ENCODE measurements at places on chromosomes 13 and 19.

- no peak for DNase-seq
These were observed 413.4 kb upstream of the PCDH9 start for GRCh38 chr13:67643516-67644055.

DNA sequence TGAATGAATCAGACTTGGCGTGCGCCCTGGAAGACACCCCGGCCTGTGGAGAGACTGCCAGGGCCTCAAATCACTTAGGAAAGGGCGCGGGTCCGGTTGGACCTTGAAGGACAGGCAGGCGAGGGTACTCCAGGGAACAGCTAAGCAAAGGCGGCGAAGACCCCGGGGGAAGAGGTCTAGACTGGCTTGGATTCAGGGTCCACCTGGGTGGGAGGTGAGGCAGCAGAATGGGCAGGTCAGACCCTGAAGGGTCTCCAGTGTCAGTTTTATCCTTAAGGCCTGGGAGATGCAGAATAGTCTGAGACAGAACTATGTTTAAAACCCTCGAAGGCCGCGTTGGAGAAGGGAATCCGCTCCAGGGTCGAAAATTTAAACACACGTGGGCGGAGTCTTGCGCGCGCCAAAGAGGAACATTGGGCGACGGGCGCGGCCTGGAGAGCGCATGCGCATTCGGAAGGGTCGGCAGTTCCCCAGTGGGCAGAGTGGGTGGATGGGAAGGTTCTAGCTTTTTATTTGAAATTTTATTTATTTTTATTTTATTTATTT is 567 bp upstream of the SMG9 start:
- DNase-seq: no peak

DNA sequence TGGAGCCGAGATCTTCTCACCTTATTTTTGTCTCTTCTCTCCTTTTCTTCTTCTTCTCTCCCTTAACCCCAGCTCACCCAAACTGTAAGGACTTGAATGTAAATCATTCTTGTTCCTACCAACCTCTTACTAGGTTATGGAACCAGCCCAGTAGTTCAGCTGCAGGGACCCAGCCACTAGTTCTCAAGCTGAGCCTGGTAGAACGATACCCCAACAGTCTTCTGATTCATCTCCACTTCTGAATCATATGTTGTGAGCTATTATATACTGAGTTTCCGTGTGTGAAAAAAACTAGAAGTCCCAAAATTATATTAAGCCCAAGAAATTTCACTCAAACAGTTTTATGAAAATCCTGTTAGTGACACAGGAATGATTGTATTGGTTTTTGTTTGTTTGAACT is 67.7 kb downstream of the DCT start:
- DNase-seq: no peak

- DNase-seq: no peak
These were observed 87.6 kb downstream of the MUC16 start for GRCh38 chr19:8922591-8922990.

DNA sequence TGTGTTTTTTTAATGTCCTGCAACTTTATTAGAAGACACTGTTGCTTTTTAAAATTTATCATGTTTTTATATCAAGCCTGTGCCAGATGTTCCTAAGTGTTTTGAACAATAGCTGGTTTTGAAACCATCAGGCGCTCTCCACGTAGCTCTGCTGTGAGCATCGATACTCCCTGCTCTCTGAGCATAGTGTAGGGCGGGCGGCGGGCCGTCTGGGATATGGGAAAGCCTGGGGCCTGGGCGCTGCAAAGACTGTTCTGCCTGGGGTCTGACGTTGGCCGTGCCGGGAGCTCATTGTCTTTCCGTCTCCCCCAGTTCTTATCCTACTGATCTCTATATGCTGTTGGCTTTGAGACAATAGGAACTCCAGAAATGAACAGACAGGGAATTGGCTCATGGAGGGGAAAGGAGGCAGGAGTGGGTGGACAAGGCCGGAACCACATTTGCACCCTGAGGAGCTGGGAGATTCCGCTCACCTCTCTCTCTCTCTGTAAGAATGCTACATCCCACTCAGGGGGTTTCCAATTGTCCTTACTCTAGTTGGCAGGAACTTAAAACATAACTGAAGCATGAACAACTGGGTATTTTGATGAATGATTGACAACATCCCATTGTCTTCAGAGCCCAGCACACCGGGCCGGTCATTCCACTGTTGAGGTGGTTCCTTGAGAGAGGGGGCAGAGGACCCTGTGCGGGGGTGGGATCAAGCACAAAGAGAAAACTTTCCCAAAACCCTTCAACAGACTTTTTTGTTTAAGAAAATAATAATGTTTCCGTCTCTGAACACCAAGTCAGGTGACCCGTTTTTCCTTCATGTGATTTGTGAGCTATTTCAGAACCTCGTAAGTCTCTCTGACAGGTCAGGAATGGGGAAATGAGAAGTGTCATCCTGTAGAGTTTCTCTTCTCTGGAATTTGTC is 64.7 kb downstream of the COL4A2 start:
- no peak for DNase-seq

DNA sequence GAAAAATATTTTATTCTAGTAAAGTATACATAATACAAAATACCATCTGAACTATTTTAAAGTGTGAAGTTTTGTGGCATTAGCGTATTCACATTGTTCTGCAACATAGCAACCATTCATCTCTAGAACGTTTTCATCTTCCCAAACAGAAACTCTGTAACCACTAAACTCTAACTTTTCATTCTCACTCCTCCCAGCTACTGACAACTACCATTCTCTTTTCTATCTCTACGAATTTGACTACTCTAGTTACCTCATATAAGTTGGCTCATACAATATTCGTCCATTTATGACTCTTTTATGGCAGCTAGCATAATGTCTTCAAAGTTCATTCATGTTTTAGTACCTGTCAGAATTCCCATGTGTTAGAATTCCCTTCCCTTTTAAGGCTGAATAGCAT is 150.5 kb upstream of the MIR17HG start:
- no peak for DNase-seq

GRCh38 chr19:32809754-32810153 is 59.8 kb downstream of the SLC7A9 start:
- DNase-seq: no peak

GRCh38 chr19:2331601-2332246 is 3.2 kb downstream of the SPPL2B start:
- no peak for DNase-seq

DNA sequence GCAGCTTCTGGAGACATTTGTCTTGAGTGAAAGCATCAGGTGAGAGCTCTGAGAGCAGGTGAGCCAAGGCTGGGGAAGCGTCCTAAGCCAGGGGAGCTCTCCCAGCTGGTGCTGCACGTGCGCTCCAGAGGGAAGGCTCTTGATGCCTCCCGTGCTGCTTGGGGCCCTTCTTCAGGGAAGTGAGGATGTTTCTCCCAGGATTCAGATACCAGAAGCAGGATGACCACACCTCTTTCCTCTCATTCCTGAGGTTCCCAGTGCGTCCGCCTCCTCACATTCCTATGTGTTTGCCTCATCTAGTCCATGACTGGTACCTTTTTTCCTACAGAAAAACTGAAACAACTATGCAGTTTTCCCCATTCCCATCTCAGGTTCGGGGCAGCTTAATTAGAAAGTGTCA is 231.0 kb upstream of the IRS2 start:
- DNase-seq: no peak

- DNase-seq: no peak
These were observed 28.2 kb downstream of the NLRP5 start for GRCh38 chr19:56014765-56015164.

GRCh38 chr19:2166741-2167738 is 3.3 kb downstream of the DOT1L start:
- no peak for DNase-seq

DNA sequence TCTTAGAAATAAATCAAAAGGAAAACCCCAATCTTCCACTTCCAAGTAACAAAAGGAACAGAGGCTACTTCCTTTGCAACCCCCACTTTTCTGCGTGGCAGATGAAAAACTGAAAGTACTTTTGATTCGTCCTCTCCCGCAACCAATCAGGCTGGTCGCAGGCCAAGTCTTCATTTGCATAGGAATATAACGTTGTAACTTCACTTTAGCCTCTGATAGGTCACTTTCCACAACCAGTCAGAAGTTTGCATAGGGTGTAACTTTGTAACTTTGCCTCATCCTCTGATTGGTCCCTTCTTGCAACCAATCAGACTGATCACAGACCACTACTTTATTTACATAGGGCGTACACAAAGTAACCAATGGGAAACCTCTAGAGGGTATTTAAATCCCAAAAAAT is 37.2 kb downstream of the TGDS start:
- DNase-seq: no peak

DNA sequence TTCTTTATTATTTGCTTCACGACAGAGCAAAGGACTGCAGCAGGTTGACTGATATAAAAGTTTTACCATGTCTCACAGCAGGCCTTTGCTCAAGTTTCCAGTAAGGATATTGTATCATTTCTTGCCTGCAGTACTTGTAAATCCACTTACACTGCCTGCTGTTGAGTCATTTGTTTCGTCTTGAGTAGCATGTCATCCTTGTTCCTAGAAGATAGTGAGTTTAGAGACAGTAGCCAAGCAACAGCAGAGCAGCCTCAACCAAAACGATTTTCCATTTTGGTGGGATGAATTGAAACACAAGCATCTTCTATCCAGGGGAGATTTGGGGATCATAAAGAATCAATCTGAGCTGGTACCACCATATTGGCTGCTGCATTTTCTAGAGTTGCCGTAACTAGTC is 24.0 kb upstream of the ALOX5AP start:
- DNase-seq: no peak

DNA sequence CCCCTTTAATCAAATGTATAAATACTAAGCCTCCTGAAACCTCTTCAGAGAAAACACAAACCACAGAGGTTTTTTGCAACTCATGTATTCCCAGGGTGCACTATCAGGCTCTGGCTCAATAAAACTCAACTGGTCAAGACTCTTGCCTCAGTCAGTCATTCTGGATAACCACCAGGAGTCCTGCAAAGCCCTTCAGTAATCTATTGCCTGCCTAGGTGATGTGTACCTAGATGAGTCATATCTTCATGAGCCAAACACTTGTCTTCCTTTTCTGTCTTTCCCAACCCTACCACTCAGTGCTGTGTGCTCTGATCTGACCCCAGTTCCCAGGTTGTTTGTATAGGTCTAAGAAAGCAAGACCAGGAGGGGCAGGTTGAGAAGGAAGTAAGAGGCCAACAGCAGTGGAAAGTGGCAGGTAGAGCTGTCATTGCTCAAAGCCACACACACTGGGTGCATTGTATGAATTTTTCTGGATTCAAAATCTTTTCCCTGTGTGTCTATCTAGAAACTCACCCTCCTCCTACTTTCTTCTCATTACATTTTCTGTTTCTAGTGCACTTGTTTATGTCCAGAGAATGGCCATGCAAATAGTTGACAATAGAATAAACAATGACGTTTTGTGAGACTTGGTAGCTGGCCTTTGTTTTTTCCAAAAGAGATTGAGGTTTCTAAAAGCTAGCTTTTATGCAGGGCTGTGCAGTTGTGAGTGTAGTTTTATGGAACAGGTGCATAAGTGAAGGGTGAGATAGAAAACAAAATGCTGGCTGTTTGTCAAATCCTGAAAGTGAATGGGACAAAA is 48.1 kb downstream of the PSG1 start:
- no peak for DNase-seq

GRCh38 chr19:57947088-57947418 is 453 bp downstream of the ZNF256 start:
- DNase-seq: no peak

- DNase-seq: no peak
These were observed 8.5 kb downstream of the ZNF526 start for GRCh38 chr19:42228641-42229040.

DNA sequence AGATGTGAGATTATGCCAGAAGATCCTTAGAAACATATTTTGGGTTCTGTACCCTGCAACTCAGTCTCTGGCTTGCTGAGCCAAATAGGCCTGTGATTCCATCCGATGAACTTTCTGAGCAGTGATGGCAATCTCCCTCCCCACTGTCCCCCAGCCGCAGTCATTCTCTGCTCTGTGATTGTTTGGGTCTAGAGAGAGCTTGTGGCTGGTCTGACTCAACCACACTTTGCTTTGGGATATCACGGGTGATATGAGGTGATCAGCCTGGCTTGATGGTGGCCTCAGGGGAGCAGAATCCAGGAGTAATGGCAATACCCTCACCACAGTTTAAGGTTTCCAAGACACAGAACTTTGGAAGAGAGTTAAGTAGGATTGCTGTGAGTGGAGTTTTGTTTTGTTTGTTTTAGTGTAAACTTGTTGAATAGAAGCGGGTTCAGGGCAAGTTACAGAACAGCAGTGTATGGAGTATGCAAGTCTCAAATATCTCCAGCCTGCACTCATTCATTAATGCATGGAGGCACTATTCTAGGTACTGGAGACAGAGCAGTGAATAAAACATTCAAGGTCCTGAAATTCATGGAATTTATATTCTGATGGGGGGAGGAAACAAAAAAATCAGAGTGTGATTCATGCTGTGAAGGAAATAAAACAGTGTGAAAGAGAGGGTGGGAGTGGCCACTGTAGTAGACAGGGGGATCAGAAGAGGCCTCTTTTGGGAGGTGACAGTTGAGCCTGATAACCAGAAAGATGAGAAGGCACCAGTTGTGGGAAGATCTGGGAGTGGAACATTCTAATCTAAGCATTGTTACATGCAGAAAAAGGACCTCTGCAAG is 5.3 kb downstream of the SAMD4B start:
- DNase-seq: no peak

Data from GM12891 (cell line).